SHP77 treated with DMSO at 0.1 percent for 48 hours (cell line): ENCODE measurements at places on chromosomes 7 and 10.
A peak's percentile ranks its signal among the peaks of the same experiment; 100 is the strongest.

DNA sequence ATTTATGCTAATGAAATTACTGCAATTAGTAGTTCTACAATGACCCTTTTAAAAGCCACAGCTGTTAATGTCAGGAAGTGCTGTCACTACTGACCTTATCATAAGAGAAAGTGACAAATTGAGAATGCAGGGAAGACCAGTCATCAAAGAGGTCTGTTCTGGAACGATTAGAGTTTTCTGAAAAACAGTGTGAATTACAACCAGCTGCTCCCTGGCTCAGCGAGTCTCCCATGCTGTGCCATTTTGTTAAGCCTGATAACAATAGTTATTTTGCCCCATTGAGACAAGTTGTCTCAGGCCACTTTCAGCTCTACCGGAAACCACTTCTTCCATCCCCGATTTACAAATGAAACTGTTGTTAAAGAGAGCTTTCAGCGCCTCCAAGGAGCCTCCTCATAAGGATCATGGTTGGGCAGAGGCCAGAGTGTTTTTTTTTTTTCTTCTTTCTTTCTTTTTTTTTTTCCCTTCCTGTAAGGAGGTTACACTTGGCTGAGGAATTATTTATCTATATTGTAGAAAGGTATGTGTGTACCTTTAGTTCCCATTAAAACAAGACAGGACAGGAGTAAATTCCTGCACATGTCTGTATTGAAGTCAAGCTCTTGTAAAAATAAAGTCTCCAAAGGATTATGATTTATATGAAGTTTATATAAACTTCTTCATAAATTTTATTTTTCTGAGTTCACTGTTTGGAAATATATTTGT lies 173.6 kb downstream of the CDCA7L start:
- DNase-seq, result no peak

DNA sequence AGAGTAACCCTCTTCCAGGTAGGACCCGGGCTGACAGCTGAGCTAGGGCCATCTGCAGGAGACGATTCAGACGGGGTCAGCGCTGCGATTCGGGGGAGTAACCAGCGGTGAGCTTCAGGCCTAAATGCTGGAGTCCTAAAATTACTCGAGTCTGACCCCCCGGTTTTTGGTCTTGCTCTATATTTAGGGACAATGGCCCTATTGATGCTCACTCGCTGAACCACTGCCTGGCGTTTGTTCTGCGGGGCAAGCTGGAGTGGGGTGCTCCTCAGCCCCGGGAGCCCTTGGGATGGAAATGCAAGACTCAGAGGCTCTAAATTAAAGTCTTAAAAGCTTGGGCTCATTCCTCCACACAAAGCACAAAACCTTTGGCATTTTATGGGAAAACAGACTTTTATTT lies 120.0 kb downstream of the PRKAG2 start:
- no peak for DNase-seq

DNA sequence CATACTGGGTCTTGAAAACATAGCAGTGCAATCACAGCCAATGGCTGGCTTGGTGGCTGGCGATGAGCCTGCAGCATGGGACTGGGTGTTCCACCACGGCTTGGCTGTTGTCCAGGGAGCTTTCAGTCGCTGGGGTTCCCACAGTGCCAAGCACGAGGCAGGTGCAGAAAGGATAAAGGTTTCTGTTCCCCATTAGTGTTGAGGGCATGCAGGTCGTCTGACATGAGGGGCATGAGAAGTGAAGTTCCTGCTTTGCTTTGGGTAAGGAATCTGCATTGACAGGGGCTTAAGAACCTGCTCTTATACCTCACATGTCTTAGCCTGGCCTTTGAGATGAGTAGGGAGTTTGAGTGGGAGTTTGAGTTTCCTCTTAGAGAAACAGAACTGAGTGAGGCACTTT lies 9.0 kb upstream of the CFTR start:
- no peak for DNase-seq

DNA sequence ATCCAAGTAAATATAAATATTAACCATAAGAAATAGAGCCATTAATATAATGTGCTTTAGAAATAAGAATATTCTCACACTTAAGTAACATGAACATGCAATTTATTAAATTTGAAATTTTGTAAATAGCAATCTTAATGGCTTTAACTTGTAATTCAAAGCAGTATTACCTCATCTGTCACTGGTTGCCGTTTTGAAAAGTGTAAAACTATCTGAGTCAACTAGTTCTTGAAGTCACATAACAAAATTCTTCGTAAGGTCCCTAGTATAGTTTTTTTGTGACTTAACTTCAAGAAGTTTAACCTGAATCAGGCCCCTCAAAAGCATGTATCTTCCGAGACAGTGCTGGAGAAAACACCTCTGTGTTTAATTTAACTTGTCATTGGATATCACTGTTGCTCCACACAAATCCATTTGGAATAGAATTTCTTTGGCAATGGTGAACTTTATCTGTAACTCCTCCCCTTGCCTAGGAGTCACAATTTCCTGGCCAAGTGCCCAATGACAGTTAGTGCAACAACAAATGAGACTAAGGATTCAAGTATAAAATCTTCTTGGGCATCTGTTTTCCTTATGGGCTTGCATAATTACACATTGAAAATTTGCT lies 47.1 kb downstream of the NT5C2 start:
- DNase-seq, result no peak

DNA sequence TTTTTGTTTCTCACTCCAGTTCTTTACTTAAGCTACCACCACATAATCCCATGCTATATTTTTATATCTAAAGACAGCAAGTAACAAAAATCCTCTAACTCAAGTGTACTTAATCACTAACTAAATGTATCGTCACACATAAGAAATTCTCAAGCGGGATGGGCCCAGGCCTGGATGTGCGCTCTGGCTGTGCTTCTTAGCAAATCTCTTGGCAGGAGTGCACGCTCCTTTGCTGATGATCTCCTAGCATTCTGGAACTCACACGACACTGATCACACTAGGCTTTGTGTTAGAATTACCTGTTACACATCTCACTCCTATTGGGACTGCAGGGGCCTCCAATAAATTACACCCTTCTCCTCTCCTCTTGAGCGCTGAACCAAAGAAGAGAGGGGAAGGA lies 46.7 kb upstream of the CALD1 start:
- DNase-seq, result no peak

GRCh38 chr10:92880233-92880861 lies 32.0 kb downstream of the EXOC6 start:
- DNase-seq, result peak; percentile 44

GRCh38 chr10:4013651-4014121 lies 228.7 kb upstream of the KLF6 start:
- DNase-seq, result no peak

- peak; percentile 8 for DNase-seq
Measured at GRCh38 chr10:117320050-117320665, 55.1 kb downstream of the PDZD8 start.

GRCh38 chr7:113285411-113285810 lies 167.1 kb upstream of the SMIM30 start:
- DNase-seq, result no peak

- DNase-seq, result no peak
Measured at GRCh38 chr10:70565556-70566514, 36.7 kb downstream of the PRF1 start.
